Activated CD4-positive, alpha-beta T cell treated with anti-CD3 and anti-CD28 coated beads, Interleukin-2, amount 10 ng/mL, durations not matched to agents 7 days and 5 days (primary cell): ENCODE measurements at places on chromosomes 4 and X.

GRCh38 chr4:108532738-108533137, 87.6 kb upstream of the RPL34 start:
- DNase-seq, result no peak

- no peak for DNase-seq
These were observed 127.0 kb downstream of the STOX2 start for GRCh38 chr4:184032091-184032490.

- no peak for DNase-seq
These were observed 5.9 kb downstream of the HGFAC start for GRCh38 chr4:3447431-3448395.

- DNase-seq, result no peak
These were observed 20.2 kb downstream of the FBXW7 start for GRCh38 chr4:152515678-152516077.

- DNase-seq, result no peak
These were observed 74.0 kb downstream of the MAOB start for GRCh38 chrX:43808231-43808630.

GRCh38 chrX:114127411-114128025, 456.4 kb upstream of the HTR2C start:
- DNase-seq, result no peak

DNA sequence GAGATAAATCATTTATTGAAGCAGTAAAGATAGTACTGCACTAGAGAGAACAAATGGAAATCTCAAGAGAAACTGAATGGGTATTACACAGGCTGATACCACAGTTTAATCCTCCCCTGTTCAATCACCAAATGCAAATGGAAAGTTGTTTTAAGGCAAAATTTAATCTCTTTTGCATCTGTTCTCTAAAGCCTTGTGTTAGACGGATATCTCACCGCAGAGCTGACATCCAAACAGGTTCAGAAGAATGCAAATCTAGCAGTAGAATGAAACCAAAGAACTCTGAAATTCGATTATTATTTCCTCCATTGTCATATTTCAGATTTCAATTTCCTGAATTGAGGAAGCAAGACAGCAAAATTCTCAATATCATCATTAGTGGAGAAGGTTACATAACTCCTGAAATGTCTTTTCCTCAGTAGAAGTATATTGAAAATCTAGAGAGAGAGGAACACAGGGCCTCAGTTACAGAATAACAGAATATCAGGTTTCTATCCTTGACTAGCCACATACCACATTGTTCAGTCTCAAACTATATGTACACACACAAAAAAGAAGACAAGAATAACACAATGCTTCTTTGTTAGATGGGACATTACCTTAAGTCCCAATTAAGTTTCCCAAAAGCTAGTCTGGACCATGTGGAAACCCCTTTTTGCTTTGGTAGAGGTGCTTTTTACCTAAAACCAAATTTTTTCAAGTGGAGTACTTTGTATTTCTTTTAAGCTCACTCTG, 94.1 kb upstream of the BANK1 start:
- DNase-seq, result no peak

DNA sequence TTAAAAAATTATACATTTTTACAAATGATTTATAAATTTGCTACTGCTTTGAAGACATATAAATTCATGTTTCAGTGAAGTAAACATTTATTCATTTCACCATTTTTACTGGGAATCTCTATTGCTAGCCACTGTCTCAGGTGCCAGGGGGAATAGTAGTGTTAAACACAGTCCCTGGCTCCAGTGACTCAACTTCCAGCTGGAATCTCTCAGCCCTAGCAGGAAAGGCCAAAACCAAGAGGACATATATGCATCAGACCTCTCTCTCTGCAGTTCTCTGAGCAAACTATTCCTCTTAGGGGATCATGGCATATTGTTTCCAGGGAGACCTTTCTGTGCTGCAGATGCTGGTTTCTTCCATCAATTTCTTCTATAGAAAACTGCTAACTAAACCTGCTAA, 1009.0 kb upstream of the LCORL start:
- DNase-seq, result no peak

GRCh38 chr4:71275570-71275969, 63.2 kb upstream of the SLC4A4 start:
- no peak for DNase-seq

GRCh38 chrX:137563681-137564651, 2.0 kb upstream of the ZIC3 start:
- no peak for DNase-seq

DNA sequence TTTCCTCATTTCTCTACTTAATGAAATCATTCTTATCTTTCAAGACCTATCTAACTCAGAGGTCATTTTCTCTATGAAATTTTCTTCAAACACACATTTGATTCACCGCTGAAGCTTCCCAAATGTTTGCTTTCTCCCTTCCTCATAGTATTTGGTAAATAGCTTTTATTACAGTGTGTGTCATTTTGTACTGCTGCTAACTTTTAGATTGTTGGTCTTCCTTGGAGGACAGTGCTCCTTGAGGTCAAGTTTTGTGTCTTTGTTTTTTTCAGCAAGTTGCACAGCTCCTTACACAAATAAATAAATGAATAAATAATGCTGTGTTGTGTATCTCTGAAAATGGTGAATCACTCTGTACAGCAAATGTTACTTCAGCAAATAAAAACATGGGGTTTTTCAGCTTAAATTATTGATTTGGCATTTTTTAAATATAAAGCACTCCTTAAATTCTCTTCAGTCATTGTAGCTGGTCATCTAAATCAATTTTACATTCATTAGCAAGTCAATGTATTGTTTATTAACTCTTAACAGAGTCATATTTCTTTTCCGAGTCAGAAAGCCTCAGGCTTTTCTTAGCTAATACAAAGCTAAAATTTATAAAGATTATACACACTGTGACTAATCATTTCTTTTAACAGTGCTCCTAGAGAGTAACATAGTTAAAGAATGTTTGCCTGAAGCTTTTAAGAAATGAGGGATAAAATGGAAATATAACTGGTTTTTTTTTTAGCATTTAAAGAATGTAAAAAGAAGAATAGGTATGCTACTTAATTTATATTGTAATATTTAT, 30.1 kb upstream of the MAD2L1 start:
- DNase-seq, result no peak

DNA sequence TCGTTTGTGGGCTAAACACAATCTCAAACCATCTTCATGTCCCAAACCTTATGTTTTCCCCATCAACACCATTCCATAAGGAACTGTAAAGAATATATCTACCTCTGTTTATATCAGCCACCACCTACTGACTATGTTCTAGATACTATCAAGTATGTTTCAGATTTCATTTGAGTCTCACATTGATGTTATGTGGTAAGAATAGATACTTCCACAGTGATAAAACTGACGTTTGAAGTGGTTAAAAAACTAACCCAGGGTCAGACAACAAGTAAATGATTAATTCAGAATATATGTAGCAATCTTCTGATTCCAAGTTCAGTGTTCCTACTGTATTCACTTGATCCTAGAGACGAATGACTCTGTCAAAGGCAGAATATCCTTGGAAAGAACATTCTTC, 156.8 kb upstream of the RASGEF1B start:
- no peak for DNase-seq

DNA sequence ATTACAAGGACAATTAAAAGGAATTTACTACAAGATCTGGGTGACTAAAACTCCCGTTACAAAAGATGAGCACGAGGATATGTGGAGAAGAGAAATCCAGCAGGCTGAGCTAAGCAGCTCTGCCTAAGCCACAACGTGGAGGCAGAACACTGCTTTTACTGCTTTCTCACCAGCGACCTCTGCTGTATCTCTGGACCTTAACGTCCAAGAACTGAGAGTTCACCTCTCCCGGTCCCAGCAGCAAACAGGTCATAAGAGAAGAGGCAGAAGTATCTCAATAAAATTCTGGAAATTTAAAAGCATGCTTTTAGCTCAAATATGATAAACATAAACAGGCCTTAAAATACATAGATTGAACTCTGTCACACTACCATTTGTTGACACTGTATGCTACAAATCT, 81.0 kb downstream of the ADGRA3 start:
- peak; percentile 21 for DNase-seq

- no peak for DNase-seq
These were observed 56.1 kb downstream of the SLC7A11 start for GRCh38 chr4:138185859-138186645.

DNA sequence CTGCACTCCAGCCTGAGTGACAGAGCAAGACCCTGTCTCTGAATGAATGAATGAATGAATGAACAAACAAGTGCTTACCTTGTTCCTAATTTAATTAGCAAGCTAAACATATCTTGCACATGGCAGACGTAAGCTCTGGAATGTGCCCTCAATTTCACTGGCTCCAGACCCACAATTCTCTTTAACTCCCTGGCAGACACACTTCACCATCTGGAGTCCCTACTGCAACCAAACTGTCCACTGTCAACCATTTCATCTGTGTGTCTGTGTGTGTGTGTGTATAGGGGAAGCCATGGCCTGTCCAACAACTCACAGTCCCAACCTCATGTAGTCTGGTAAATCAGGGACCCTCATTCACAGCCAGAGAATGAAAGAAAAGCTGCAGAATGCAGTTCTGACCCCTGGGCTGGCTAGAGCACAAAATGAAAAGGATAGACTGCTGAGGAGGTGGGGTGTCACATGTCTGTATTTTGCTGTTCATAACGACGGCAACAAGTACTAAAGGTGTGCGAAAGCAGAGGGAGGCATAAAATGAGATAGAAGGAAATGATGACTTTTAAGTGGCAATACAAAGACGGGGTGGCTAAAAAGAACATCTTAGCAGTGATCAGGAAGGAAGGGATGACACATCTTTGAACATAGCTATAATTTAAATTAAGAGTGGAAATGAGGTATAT, 114.1 kb downstream of the TSPAN5 start:
- no peak for DNase-seq

DNA sequence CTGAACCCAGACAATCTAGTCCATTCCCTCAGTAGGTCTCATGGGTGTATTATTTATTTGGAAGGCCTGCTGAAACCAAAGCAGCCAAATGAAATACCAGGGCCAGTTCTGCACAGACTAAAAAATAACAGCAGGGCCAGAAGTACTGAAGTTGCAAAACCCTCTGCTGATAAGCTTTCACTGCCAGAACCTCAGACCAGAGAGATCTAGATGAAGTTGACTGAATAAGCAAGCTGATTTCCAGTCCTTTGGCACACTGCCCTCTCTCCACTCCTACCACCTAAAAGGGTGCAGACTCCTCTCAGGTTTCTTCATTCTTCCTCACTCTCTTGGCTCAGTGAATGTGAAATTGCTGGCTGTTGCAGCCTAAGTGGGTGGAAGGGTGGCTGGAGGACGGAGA, 276.7 kb upstream of the KLF3 start:
- no peak for DNase-seq

GRCh38 chr4:29131304-29131703, 1588.9 kb upstream of the PCDH7 start:
- no peak for DNase-seq

DNA sequence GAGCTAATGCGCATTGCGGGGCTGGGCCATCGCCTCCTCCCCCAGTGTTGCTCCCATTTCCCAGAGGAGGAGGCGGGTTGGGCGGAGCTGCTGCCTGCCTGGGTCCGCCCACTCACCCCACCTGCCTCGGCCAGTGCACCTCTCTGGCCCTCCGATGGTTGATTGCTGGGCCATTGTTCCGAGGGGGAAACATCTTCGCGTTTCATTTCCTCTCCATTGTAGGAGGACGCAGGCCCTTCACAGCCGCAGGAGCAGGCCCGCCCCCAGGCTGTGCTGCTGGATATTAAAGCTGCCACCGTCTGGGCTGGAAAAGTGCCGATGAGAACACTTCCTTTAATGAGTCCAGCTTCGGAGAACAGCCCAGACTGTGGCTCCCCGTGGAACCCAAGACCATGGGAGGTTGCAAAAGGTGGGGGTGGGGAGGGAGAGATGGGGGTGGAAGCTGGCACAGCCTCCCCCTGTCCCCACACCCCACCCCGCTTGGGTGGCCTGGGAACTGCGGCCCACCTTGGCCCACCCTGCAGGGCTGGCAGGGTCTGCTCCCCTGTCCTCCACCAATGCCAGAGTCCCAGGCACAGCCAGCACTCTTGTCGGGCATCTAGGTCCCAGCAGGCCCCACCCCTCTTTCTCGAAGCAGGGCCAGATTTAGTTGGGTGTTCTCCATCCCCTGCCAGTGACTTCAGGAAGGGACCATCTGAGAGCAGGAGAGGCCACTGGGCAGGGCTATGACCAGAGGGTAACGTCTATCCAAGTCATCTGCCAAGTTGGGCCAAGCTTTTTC, 96.6 kb downstream of the ADRA2C start:
- DNase-seq, result no peak

DNA sequence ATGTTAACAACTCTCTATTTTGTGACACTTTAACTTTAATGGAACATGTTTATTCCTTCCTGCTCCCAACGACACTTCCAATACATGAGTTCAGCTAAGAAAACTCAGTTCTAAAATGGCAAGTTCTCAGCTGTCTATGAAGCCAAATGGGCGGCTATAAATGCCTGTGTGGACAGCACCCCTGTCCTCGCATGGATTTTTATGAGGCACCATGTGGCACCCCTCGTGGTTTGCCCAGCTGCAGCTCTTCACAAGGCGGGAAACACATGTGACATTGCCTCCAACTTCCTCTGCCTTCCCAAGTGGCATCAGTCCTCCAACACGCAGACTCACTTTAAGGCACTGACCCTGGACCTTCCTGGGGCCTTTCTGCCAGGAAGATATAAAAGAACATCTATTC, 48.0 kb downstream of the SH3RF1 start:
- DNase-seq, result no peak

DNA sequence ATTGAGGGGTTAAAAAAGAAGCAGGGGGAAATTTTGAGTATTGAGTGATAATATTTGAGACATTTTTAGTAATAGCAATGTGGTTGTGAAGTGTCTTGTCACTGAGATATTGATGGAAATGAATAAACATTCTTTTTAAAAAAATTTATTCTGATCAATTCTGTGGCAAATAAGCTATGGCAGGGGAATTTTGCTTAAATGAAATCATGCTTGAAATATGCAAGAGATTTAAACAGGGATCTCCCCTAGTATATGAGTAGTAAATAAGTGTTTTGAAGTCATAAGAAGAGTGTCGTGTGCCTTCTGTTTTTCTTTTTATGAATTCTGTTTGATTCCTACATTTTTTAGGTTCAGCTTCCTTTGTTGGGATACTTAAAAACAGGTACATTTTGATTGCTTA, 23.2 kb downstream of the IL15 start:
- no peak for DNase-seq

DNA sequence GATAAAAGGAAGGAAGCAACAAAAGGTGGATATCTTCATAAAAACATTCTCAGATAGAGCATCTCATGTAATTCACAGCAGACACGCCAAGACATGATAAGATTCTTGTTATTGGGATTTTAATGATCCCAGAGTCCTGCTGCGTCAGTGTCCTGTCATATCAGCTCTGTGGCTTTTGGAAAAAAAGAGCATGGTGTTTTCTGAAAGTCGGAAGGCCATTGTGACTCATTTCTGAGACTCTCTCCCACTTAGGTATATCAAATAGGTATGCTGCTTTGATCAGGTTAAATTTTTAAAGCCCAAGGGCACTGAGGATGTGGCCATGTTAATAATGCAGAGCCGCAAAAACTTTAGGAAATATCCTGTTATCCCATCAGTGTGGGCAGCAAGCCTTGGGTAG, 481.0 kb downstream of the KCNIP4 start:
- no peak for DNase-seq

GRCh38 chrX:22313766-22314165, 41.1 kb downstream of the CBLL2 start:
- DNase-seq, result no peak
